ENCODE measurements at places on chromosomes 16 and 17. TPM values are rescaled to one million over a fixed set of nuclear protein-coding genes. Genes with fewer than 3 reads are reported as not detected.

Gene NPIPB6
- total RNA-seq, result not detected

Gene MAPT
- total RNA-seq, result 0.51 TPM

Gene ST6GALNAC2
- total RNA-seq, result 1.0 TPM

Gene UTS2R
- total RNA-seq, result not detected

Gene P2RX1
- total RNA-seq, result under 0.01 TPM

Gene KRTAP1-3
- not detected for total RNA-seq

Gene SRCIN1
- total RNA-seq, result not detected

Gene KRT32
- total RNA-seq, result under 0.01 TPM

- peak overlapping the region; percentile 92 for H3K4me3 ChIP-seq
- peaks cover 4% of the 10 kb centered on the region for H3K36me3 ChIP-seq
- no peaks in the 10 kb centered on the region for H3K27me3 ChIP-seq
- no peaks in the 10 kb centered on the region for H3K4me1 ChIP-seq
- H3K27ac ChIP-seq, result peak overlapping the region; percentile 96
- DNase-seq, result no peak
Observed at GRCh38 chr17:40646791-40647623, 611 bp downstream of the SMARCE1 start.

DNA sequence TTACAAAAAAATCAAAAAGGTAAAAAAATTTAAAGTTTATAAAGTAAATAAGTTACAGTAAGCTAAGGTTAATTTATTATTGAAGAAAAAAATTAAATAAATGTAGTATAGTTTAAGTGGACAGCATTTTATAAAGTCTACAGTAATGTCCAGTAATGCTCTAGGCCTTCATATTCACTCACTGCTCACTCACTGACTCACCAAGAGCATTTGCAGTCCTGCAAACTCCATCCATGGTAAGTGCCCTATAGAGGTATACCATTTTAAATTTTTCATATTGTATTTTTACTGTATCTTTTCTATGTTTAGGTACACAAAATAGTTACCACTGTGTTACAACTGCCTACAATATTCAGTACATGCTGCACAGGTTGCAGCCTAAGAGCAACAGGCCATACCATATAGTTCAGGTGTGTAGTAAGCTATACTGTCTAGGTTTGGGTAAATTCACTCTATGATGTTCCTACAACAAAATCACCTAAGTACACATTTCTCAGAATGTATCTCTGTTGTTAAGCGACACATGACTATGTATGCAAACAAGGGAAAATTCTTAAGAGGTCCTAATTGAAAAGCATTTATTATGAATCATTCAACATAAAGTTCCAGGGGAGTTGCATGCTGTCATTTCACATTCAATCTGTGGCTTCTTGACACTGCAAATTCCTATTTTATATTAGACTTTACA, 92.3 kb downstream of the SPAG9 start:
- no peaks in the 10 kb centered on the region for H3K36me3 ChIP-seq
- H3K4me3 ChIP-seq, result no peak overlapping the region
- no peak overlapping the region for H3K27ac ChIP-seq
- no peaks in the 10 kb centered on the region for H3K4me1 ChIP-seq

DNA sequence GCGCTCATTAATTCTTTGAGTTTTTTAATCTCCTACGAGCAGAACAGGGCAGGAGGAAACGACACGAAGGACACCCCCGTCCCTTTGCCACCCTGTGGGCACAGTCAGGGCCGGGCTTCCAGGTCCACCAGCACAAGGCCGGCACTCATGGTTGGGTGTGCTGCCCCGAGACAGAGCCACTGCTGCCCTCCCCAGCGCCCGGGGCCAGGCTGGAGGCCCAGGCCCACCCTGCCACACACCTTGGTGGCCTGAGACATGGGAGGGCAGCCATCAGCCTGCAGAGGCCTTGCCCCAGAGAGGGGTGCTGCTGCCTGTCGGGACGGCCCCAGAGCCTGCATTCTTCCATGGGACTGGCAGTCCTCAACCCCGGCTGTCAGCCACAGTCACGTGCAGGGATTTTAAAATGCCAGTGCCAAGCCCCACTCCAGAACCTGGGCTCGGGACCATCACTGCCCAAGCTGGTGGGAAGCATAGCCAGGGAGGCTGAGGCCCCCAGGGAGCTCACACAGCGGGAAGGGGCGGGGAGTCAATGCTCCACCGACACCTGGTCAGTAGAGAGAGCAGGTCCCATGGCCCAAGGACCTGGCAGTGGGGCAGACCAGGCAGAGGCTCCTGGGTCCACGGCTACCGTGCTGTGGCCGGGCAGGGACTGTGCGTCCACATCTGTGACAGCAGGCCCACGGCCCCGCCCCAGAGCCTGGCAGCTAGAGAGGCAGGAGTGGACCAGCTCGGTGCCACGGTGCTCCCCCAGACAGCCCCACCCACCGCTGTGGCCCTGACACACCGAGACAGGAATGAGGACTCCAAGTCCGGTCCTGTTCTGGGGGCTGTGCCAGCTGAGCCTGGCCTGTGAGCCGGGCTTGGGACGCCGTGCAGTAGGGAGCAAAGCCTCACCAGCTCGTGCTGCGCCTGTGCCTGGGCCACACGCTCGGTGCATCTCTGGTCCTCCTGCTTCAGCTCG, 27.5 kb downstream of the CEP131 start:
- no peak overlapping the region for H3K27ac ChIP-seq
- H3K4me3 ChIP-seq, result no peak overlapping the region
- no peaks in the 10 kb centered on the region for H3K4me1 ChIP-seq
- H3K36me3 ChIP-seq, result no peaks in the 10 kb centered on the region

GRCh38 chr16:55214412-55214811, 109.6 kb upstream of the IRX6 start:
- no peak overlapping the region for H3K4me3 ChIP-seq
- H3K4me1 ChIP-seq, result no peaks in the 10 kb centered on the region
- H3K27ac ChIP-seq, result no peak overlapping the region
- no peak for DNase-seq
- no peaks in the 10 kb centered on the region for H3K36me3 ChIP-seq
- no peaks in the 10 kb centered on the region for H3K27me3 ChIP-seq

GRCh38 chr17:64938925-64939474, 19.7 kb upstream of the LRRC37A3 start:
- no peaks in the 10 kb centered on the region for H3K4me1 ChIP-seq
- H3K27ac ChIP-seq, result no peak overlapping the region
- no peak for DNase-seq

GRCh38 chr17:77485089-77485833, 344.5 kb downstream of the SEC14L1 start:
- no peak for DNase-seq
- H3K36me3 ChIP-seq, result peaks cover 45% of the 10 kb centered on the region
- no peak overlapping the region for H3K4me3 ChIP-seq

- H3K4me1 ChIP-seq, result no peaks in the 10 kb centered on the region
- peaks cover 17% of the 10 kb centered on the region for H3K36me3 ChIP-seq
- no peak overlapping the region for H3K27ac ChIP-seq
- H3K4me3 ChIP-seq, result no peak overlapping the region
- no peak for DNase-seq
- no peaks in the 10 kb centered on the region for H3K27me3 ChIP-seq
Observed at GRCh38 chr16:68070806-68071517, 14.2 kb upstream of the NFATC3 start.

DNA sequence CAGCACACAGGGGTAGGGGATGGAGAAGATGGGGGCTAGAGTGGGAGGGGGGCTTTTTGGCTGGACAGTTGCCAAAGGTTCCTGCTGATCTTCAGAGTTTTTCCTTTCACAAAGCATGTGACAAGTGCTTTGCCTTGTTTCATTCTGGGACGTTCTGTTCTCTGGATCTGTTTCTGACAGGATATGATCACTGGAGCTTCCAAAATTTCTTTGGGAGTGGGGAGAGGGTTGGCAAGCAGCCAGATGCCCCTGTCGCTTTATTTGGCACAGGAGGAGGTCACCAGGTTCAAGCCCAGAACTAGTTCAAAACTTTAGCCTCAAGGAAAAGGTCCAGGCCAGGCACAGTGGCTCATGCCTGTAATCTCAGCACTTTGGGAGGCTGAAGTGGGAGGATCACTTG, 68.5 kb upstream of the TBX2 start:
- H3K27me3 ChIP-seq, result no peaks in the 10 kb centered on the region
- DNase-seq, result no peak
- H3K36me3 ChIP-seq, result no peaks in the 10 kb centered on the region
- H3K27ac ChIP-seq, result no peak overlapping the region

DNA sequence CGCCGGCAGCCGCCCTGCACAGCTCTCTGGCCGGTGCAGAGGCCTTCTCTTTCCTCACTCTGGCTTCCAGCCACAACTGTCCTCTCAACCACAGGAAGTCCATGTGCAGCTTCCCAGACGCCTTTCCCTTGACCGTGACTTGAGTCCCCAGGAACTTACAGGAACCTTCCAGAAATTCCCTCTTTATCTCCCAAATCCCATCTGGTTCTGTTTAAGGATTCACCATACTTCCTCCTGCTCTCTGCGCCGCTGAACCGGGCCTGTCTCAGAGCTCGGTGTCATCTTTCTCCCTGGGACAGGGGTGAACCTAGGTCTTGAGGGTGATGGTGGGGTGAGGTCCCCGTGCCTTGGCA, 65.2 kb upstream of the ZNF469 start:
- no peaks in the 10 kb centered on the region for H3K36me3 ChIP-seq
- peak; percentile 68 for DNase-seq
- no peak overlapping the region for H3K4me3 ChIP-seq

DNA sequence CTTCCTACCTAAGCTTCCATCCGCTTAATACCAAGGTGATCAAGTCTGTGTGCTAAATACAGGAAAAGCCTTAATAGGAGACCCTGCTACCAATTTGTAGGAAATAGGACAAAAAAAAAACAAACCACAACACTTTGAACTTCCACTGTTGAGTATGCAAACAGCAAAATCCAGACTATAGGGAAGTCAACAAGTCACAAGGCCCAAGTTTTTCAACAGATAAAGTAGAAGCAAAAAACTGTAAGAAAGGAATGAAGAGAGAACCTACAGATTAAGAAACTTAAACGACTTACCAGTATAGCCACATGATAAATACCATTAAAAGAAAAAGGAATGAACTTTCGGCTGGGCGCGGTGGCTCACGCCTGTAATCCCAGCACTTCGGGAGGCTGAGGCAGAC, 7.4 kb downstream of the USP22 start:
- H3K27me3 ChIP-seq, result no peaks in the 10 kb centered on the region
- H3K4me1 ChIP-seq, result peaks cover 24% of the 10 kb centered on the region
- H3K4me3 ChIP-seq, result no peak overlapping the region
- peak overlapping the region; percentile 8 for H3K27ac ChIP-seq
- H3K36me3 ChIP-seq, result peaks cover 3% of the 10 kb centered on the region

DNA sequence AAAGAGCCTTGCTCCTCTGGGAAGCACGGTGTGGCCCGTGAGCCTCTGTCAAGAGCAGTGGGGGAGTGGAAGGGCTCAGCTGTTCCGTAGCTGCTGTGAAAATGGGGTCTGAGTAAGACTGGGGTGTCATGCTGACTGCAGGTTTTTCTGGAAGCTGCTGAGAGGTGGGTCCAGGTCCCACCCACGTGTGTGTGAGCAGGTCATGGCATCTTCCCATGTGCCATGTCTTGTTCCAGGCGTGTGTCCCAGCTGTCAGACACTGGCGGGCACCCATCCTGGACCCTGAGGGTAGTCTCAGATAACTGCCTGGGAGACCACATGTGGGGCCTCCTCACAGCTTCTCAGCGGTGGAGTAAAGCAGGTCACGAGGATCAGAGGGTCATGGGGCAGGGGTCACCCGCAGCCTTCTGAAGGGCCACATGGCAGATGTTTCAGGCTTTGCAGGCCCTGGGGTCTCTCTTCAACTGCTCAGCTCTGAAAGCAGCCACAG, 92.9 kb downstream of the NPIPB11 start:
- H3K4me1 ChIP-seq, result peaks cover 7% of the 10 kb centered on the region
- H3K36me3 ChIP-seq, result no peaks in the 10 kb centered on the region
- no peak overlapping the region for H3K27ac ChIP-seq

- DNase-seq, result no peak
- no peaks in the 10 kb centered on the region for H3K27me3 ChIP-seq
- peaks cover 3% of the 10 kb centered on the region for H3K36me3 ChIP-seq
- H3K4me1 ChIP-seq, result no peaks in the 10 kb centered on the region
Observed at GRCh38 chr17:58210922-58211321, 8.1 kb downstream of the MKS1 start.

- peaks cover 30% of the 10 kb centered on the region for H3K36me3 ChIP-seq
- no peak overlapping the region for H3K4me3 ChIP-seq
- no peak overlapping the region for H3K27ac ChIP-seq
- peaks cover 8% of the 10 kb centered on the region for H3K4me1 ChIP-seq
Observed at GRCh38 chr17:8466456-8466855, 30.8 kb downstream of the NDEL1 start.

DNA sequence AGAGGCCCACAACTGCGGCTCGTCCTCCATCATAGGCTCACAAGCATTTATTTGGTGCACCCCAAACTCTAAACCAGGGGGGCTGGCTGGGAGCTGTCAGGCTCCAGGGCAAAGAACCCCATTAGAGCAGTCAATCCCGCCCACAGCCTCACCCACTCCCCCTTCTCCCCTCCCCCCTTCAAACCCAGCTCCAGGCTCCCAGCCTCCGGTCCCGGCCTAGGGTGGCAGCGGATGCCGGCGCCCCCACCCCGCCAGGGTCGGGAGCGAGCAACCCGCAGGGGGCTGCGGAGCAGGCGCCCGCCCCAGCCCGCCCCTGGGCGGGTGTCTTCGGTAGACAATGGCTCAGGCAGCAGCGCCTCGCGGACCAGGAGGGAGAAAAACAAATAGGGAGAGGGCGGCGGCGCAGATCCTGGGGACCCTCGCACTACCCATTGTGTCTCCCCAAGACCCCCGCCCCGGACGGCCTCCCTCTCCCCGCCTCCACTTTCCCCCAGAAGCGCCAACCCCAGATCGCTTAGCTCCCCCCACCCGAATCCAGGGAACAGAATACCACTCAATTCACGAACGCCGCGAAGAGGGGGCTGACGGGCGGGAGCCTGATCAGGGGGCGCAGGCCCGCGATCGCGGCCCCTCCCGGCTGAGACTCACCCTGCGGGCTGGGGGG, 572 bp downstream of the FAM171A2 start:
- no peaks in the 10 kb centered on the region for H3K36me3 ChIP-seq
- H3K4me3 ChIP-seq, result peak overlapping the region; percentile 54
- no peak overlapping the region for H3K27ac ChIP-seq
- peaks cover 20% of the 10 kb centered on the region for H3K27me3 ChIP-seq

GRCh38 chr16:50588276-50588675, 40.1 kb downstream of the NKD1 start:
- no peak for DNase-seq
- no peak overlapping the region for H3K4me3 ChIP-seq
- no peak overlapping the region for H3K27ac ChIP-seq
- no peaks in the 10 kb centered on the region for H3K4me1 ChIP-seq
- no peaks in the 10 kb centered on the region for H3K27me3 ChIP-seq
- H3K36me3 ChIP-seq, result no peaks in the 10 kb centered on the region

DNA sequence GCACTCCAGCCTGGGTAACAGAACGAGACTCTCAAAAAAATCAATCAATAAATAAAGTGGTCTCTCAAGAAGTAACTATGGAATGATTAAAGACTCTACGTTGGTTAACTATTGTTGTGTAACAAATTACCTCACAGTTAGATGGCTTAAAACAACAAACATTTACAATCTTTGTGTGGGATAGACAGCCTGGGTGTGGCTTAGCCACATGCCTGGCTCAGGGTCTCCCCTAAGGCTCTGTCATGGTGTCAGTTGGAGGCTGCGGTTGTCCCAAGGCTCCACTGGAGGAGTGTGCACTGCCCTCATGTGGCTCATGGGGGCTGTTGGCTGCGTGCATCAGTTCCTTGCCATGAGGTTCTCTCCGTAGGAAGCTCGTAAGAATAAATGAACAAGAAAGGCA, 294.5 kb downstream of the SNX29 start:
- no peaks in the 10 kb centered on the region for H3K36me3 ChIP-seq
- H3K27ac ChIP-seq, result no peak overlapping the region
- no peaks in the 10 kb centered on the region for H3K27me3 ChIP-seq
- no peak overlapping the region for H3K4me3 ChIP-seq
- DNase-seq, result peak; percentile 48

- no peaks in the 10 kb centered on the region for H3K27me3 ChIP-seq
- no peak for DNase-seq
- H3K4me3 ChIP-seq, result no peak overlapping the region
- H3K27ac ChIP-seq, result no peak overlapping the region
- H3K4me1 ChIP-seq, result no peaks in the 10 kb centered on the region
- peaks cover 4% of the 10 kb centered on the region for H3K36me3 ChIP-seq
Observed at GRCh38 chr17:80233202-80233601, 13.0 kb downstream of the SLC26A11 start.

Measured in fibroblast of lung (primary cell).